CD4-positive, alpha-beta memory T cell (primary cell): ENCODE measurements at places on chromosomes 12 and 14.

DNA sequence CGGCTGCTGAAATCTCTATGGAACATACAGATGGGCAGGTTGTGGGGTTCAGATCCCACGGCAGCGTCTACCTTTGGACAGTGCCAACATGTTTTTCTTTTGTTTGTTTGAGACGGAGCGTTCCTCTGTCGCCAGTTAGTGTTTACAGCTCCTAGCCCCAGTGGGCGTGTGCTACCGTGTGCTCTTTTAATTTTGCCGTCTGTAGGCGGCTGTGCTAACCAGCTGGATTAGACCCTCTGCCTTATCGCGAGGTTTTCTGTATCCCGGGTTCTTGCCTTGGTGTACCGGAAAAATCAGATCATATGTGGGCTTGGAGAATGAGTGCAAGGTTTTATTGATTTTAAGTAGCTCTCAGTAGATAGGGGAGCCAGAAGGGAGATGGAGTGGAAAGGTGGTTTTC lies 9.8 kb upstream of the GALNT6 start:
- DNase-seq: no peak

GRCh38 chr14:32400480-32400879 lies 71.4 kb downstream of the AKAP6 start:
- DNase-seq: no peak

DNA sequence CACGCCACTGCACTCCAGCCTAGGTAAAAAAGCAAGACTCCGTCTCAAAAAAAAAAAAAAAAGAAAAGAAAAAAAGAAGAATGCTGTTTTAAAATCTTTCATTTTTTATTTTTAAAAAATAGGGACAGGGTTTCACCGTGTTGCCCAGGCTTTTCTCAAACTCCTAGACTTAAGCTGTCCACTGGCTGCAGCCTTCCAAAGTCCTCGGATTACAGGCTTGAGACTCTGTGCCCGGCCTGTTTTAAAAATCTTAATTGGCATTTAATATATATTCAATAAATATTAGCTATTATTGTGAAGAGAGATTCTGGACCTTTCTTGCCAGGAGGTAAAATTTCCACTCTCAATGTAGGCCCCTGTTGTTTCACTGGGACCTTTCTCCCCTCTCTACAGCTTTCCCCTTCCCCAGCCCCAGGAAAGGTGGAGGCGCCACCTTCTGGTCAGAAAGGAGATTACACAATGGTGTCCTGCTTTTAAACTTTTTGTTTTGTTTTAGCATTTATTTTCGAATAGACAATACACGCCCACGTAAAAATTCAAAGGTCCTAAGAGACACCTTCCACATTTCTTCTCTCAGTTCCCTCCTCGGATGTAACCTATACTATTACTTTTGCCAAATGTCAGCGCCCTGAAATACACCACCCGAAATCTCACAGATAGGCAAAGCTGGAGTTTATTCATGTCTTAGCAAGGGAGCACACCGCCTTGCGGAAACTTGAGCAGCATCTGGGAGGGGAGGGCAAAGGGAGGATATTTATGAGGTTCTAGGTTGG lies 23.8 kb upstream of the PHC1 start:
- peak; percentile 62 for DNase-seq

DNA sequence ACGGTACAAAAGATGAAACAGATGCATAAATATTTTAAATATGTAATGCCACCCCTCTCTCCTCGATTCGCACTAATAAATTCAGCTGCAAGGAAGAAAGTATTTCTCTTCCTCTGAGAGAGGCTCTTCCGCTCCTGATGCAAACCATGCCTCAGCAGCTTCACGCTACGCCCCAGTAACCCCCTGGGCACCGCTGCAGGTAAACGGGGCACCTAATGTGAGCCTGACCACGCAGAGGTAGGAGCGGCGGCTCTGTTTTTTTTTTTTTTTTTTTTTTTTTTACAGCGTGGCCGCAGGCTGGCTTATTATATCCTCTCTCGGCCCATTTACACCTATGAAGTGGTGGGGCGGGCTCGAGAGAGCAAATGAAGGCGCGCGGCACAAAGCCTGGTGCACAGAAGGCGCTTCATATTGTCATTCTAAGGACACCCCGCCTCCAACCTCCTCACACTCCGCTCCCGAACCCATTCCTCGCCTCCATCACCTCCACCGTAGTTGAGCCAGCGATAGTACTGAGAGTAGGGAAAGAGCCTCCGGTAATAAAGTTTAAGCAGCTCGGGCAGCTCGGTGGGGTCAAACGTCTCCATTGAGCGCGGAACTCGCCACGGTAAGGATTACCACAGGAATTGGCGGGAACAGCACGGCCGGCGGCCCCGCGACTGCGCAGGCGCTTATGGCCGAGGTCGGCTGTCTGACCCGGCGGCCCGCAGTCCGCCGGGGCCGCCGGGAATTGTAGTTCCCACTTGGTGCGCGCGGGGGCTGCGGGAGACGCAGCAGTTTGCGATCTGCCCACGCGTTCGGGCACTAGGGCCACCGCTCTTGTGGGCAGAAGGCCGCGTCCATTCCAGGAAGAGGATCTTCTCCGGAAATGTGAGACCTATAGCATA lies at the start of gene PRIM1:
Gene PRIM1, minus strand, starts transcription at position 612 of the 887 bp plus-strand sequence. Its CDS starts 25 bp downstream, at position 587.
- DNase-seq: peak; percentile 83

DNA sequence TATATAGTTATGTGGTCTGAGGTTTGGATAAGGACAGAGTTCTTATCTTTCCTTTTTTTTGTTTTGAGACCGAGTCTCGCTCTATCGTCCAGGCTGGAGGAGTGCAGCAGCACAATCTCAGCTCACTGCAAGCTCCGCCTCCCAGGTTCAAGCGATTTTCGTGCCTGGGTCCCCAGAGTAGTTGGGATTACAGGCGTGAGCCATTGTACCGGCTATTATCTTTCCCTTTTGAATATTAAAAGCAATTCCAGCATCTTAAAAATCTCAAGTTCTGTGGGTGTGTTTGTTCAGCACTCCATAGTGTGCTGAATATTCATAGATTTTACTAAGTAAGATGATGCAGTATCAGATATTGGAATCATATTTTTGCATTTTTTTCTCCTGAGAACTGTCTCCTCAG lies 404.4 kb upstream of the RGS6 start:
- no peak for DNase-seq

GRCh38 chr14:21669284-21669683 lies 4.3 kb downstream of the OR4E1 start:
- DNase-seq: no peak

DNA sequence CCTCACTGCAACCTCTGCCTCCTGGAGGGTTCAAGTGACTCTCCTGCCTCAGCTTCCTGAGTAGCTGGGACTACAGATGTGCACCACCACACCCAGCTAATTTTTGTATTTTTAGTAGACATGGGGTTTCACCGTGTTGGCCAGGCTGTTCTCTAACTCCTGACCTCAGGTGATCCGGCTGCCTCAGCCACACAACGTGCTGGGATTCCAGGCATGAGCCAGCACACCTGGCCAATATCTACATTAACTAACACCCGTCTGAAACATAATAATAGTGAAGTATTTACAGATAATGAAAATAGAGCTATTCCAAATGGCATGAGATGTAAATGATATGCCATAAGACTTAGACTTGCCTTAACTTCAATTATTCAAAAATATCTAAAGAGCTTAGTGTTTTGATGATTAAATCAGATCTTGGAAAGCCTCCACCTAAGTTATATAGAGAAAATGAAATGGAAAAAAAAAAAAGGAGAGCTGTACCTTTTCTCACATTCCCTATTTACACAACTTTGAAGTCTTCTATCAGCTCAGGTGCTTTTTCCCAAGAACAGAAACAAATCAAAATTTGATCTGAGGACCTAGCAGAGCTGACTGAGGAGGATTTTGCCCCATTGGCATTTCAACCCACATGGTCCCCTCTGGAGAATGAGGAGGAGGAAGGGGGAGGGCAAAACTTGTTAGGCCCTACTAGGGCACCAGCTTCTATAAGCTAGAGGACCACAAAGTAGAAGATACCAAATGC lies 309.2 kb downstream of the PRKD1 start:
- DNase-seq: no peak

- DNase-seq: no peak
These were observed 8.3 kb downstream of the FOXJ2 start for GRCh38 chr12:8040791-8041190.

GRCh38 chr14:88853129-88853528 lies 28.7 kb downstream of the TTC8 start:
- DNase-seq: no peak

DNA sequence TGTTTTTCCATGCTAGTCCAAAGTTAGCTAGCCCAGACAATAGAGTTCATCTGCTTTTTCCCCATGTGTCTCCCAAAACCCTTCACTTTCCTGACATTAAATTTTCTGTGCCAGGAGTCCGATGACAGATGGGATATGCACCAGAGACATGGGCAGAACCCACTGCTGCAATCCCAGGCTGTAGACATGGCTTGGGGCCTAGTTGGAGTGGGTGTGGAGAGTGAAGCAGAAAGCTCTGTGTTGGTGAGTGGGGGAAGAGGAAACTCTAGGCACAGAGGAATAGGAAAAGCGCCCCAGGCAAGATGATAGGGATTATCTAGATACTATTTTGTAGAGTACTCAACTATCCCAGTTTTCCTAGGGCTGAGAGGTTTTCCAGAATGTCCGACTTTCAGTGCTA lies 4.8 kb upstream of the KRT74 start:
- no peak for DNase-seq

GRCh38 chr12:19273482-19274330 lies 144.2 kb downstream of the PLEKHA5 start:
- peak; percentile 87 for DNase-seq

DNA sequence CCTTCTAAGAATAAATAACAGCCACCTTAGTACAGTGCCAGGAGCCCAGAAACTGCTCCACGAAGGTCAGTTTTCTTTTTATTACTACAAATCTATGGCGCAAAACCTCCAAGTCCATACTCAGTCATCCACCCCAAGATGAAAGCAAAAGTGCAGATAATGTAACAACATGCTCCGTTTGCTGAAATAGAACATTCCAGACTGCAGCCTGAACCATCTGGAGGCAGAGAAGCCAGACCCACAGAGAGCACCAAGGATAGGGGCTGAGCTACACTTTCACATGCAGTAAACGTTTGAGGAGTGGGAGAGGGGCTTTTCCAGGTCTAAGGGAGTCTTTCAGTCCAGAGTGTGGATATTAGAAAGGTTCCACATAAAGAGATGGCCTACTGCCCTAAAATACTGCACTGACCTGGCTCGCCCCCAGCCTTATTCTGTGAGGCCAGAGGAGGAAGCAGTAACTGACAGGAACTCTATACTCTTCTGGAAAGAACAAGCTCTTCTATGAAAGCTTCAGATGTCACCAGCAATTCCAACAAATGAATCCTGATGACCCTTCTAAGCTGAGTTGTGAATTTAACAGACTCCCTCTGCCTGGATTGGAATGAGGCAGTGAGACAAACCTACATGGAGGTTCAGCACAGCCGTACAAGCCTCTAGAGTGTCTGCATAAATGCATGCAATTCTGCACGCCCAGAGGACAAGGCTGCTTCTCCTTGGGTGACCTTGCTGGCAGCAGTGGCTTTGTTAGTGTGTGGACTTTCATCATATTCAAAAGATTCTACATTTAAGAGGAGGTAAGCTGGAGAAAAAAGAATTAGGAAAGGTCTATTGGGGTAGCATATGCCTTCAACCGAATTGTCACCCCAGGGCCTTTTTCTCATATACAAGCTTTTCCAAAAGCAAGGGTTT lies 153.9 kb upstream of the EGLN3 start:
- DNase-seq: no peak

GRCh38 chr14:75306927-75307699 lies 28.5 kb downstream of the FOS start:
- DNase-seq: no peak

DNA sequence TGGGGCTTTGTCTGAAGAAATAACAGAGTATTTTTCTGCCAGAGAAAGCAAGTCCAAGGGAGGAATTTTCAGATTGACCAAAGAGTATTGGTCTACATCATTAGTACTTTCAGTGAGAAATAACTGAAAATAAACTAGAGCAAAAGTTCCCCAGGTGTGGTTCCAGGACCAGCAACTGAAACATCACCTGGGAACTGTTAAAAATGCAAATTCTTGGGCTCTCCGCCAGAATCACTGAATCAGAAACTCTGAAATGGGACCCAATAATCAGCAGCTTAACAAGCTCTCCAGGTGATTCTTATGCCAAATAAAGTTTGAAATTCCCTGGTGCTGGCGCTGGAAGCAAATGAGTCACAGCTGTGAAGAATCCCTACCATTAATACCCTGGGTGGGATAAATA lies 52.1 kb downstream of the EIF2S3B start:
- no peak for DNase-seq

- peak; percentile 71 for DNase-seq
These were observed 92.9 kb upstream of the EGLN3 start for GRCh38 chr14:34043627-34044372.

GRCh38 chr14:93959239-93960107 lies 16.9 kb downstream of the ASB2 start:
- DNase-seq: peak; percentile 91

DNA sequence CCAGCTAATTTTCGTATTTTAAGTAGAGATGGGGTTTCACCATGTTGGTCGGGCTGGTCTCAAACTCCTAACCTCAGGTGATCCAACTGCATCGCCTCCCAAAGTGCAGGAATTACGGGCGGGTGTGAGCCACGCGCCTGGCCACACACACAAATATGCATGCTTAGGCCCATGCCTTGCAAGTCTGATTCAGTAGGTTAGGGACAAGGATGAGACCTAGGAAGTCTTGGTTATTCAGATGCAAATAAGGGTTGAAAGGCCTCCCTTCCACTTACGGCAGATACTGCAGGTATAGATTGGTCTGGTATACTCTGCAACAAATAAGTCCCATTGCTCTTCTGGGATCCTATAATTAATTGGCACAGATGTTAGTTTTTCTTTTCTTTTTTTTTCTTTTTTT lies 32.9 kb downstream of the TXNRD1 start:
- DNase-seq: no peak

GRCh38 chr12:30191696-30192455 lies 408.1 kb upstream of the TMTC1 start:
- no peak for DNase-seq

GRCh38 chr14:31920989-31921650 lies 156.0 kb upstream of the ARHGAP5 start:
- no peak for DNase-seq

- no peak for DNase-seq
These were observed 75.4 kb downstream of the CCDC92 start for GRCh38 chr12:123897221-123897620.

GRCh38 chr12:14454098-14454907 lies 88.8 kb downstream of the ATF7IP start:
- peak; percentile 30 for DNase-seq

GRCh38 chr14:72516936-72517700 lies 376.8 kb downstream of the DPF3 start:
- peak; percentile 70 for DNase-seq

DNA sequence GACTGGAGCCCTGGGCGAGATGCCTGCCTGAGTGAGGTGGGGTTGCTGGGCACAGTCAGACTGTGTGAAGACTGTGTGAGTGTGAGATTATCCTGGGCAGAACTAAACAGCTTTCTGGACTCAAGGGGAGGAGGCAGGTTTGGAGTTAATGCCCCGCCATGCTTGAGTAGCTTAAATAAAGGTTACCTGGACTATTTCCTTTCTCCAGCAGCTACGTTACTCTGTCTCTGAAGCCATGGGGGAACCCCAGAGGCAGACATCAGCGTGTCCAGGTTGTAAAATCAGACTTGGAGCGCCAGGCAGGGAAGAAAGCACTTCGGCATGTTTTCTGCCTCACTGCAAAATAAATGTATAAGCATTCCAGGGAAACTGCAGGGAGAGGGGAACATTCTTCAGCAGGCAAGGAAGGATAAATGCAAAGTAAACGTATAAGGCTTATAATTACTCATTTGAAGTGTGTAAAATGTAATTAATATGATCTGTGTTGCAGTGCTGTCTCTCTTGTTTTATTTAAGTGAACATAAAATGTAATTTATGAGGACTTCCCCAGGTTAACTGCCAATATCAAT lies 129.7 kb downstream of the CHST11 start:
- DNase-seq: no peak
